ENCODE measurements at places on chromosomes 2 and 18.

- no peak for DNase-seq
These were observed 118.5 kb downstream of the RPIA start for GRCh38 chr2:88810017-88810416.

- DNase-seq, result no peak
These were observed 40.0 kb upstream of the MCM6 start for GRCh38 chr2:135916207-135916606.

- peak; percentile 65 for DNase-seq
These were observed at the start of gene TNFRSF11A for GRCh38 chr18:62324917-62325805. Gene TNFRSF11A, plus strand, starts transcription at chr18:62325310. Its CDS starts 43 bp downstream, at chr18:62325353.

DNA sequence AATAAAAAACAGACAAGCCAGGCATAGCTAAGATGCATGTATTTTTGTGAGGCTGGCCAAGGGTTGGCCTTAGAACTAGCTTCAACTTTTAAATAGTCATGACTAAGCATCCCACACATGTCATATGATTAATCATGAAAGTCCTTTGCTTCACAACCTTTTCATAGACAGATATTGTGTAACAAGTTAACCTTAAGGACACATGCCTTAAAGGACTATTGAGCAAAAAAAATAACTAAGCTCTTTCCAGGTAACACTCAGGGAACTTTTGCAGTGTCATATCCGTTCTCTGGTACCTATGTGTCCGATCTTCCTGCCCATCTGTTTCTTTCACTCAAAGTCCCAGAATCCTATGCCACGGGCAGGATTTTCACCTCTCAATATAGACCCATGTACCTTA is 498.4 kb downstream of the STK39 start:
- DNase-seq, result no peak

DNA sequence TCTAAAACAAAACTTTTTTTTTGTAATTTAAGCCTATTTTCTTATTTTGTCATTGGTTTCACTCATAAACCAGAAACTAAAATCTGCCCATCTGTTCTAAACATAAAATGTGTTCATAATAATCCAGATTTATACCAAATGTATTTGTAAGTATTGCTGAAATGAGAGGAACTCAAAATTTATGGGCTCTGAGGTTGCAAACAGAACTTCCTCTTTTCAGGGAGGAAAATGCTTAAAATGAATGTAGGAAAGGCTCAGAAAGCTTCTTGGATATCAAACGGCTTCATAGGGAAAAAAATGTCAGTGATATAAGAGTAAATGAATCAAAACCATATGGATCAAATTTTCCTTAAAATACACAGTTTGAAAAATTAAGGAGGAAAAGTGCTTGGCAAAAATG is 83.9 kb downstream of the PAX3 start:
- DNase-seq, result no peak

- no peak for DNase-seq
These were observed 5.7 kb downstream of the CEP68 start for GRCh38 chr2:65061910-65062339.

DNA sequence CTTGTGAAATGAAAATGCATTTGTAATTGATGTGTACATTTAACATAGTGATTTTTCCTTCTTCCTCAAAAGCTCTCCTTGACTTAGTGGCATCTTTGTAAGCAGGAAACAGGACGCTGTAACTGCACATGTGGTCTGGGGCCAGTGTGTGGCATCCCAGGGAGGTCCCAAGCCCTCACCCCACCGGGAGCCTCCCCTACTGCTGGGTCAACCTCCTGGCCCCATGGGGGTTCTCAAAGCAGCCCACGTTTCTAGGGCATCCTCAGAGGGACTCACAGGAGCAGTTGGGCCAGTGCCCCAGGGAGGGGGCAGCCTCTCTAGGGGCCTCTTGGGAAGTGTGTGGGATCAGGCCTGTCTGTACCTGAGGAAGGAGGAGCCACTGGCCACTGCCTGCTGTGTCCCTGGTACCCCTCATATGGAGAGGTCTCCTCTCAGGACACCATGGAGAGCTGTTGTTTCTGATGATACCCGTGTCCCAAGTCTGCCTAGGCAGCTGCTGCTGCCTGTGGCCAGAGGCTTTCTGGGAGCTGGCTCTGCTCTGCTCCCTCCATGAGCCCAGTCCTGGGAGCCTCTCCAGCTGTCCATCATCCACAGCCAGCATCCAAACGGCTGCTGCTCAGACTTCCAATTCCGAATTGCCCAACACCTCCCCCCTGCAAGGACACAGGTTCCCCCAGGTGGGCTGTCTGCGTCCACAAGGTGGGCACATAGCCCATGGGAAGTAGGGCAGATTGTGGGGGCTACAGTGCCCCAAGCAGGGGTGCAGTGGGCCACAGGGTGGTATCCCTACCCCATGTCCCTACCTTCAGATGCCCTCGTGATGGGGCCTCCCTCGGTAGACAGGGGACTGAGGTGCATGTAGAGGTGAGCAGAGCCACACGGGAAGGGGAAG is 13.4 kb downstream of the ARHGEF4 start:
- no peak for DNase-seq

GRCh38 chr2:201358684-201359083 is 1.5 kb upstream of the FLACC1 start:
- DNase-seq, result no peak

DNA sequence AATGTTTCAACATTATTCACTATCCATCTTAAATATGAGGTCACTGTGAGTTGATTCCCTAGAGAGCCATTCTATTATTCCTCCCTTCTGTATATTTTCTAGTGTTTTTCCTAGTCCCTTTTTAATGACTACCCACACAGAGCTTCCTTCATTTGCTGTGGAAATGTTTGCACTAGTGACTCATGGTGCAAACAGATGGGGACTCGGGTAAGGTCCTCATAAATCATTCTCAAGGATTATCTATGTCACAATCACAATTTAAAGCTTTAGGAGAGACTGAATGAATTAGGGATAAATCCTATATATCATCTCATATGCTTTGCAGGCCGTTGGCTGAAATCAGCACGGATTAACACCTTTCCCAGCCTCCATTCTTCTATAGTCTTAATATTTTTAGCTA is 159.6 kb downstream of the DCC start:
- no peak for DNase-seq

GRCh38 chr2:136000502-136000901 is 15.1 kb upstream of the DARS1 start:
- DNase-seq, result peak; percentile 14

GRCh38 chr2:110796716-110797301 is 64.4 kb downstream of the ACOXL start:
- DNase-seq, result no peak

GRCh38 chr18:67813380-67814028 is 297.0 kb upstream of the DSEL start:
- no peak for DNase-seq

- DNase-seq, result peak; percentile 59
These were observed 3.0 kb downstream of the CNNM4 start for GRCh38 chr2:96763511-96764252.

- peak; percentile 45 for DNase-seq
These were observed 3.4 kb upstream of the RTP5 start for GRCh38 chr2:241865957-241866789.

- DNase-seq, result no peak
These were observed 4.8 kb downstream of the STON1 start for GRCh38 chr2:48534781-48535180.

GRCh38 chr2:149331023-149331400 is 625 bp downstream of the LYPD6 start:
- no peak for DNase-seq

GRCh38 chr2:3433776-3434400 is 54.4 kb downstream of the TRAPPC12 start:
- no peak for DNase-seq

- no peak for DNase-seq
These were observed 174.9 kb downstream of the ETAA1 start for GRCh38 chr2:67571785-67572718.

- no peak for DNase-seq
These were observed 7.7 kb upstream of the ARID5A start for GRCh38 chr2:96528700-96529375.

DNA sequence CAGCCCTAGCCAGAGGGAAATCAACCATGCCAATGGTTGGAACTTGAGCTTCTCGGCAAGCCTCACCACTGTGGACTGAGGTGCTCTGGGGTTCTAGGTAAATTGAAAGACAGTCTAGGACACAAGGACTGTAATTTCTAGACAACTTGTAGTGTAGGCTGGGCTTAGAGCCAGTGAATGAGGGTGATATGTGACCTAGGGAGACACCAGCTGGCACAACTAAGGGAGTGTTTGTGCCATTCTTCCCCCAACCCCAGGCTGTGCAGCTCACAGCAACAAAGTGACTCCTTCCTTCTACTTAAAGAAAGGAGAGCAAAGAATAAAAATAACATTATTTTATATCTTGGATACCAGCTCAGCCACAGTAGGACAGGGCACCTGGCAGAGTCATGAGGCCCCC is 1690.7 kb upstream of the TMEFF2 start:
- no peak for DNase-seq

- DNase-seq, result no peak
These were observed 64.7 kb upstream of the KLF7 start for GRCh38 chr2:207230261-207231105.

DNA sequence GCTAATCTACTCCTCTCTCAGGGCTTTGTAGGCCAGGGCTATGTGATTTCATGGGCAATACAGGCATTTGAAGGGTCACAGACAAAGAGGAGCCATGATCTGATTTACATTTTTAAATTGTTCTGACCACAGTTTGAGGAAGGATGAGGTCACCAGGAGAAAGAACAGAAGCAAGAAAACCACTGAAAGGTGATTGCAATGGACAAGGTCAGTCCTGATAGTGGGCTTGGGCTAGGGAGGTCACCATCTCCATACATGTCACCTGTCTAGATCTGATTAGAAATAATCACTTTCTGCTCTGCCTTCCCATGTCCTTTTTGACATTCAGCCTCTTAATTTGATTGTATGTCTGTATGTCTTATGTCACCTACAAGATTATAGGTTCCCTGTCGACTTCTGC is 248.9 kb upstream of the CWC22 start:
- no peak for DNase-seq

- DNase-seq, result no peak
These were observed 67.4 kb upstream of the PNPT1 start for GRCh38 chr2:55761024-55761423.

- DNase-seq, result no peak
These were observed 86.9 kb downstream of the CLHC1 start for GRCh38 chr2:55144922-55145820.

- DNase-seq, result no peak
These were observed 166.0 kb upstream of the VWC2L start for GRCh38 chr2:214244847-214245246.

GRCh38 chr18:374721-375168 is 106.9 kb upstream of the THOC1 start:
- no peak for DNase-seq

DNA sequence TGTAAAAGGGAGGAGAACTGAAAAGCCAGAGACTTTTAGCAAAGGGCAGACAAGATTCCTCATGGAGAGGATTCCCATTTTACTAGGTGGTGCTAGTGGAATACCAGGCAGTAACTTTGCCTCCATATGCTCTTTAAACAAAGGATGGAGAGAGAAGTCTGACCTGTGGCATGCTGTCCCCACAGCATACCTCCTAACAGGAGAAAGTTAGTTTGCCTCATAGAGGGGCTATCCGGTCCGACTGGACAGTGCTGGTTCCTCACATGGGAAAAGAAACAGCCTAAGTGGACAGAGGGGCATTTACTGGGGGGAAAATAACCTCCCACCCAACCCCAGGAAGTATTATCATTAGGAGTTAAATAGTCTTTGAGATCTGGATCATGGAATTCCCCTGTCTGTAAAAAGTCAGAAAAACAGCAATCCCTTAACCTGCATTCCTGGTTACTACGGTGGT is 31.6 kb upstream of the GMCL1 start:
- peak; percentile 55 for DNase-seq

DNA sequence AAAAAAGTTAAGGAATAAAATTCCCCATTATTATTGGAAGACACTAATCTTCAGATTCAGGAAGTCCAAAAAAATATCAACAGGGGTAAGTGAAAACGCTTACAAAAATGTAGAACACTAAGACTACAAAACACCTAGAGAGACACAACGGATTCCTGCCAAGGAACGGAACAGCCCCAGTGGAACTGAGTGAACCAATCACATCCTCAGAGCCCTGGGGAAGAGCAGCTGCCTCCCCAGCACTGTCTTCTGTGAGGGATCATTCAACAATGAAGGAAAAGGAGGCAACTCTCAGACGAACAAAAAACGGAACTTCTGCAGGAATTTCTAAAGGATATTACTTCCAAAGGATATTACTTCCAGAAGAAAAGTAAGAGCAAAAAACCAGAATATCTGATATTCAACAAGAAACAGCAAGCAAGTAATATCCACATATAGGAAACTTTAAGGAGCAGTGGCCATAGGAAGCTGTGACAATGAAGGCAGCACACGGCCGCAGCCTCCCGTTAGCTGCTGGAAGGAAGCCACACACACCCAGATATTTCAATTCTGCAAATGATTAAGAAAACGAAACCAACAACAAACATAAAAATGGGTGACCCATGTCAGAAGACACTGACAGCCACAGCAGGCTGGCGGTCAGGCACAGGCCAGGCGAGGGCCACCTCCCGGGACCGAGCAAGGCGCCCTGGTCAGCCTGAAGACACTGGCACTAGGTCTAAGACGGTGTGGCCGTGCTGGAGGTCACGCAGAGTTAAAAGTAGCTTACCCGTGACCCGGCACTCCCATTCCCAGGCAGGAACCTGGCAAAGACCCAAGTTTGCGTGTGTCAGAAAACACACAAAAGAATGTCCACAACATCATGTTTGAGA is 81.8 kb downstream of the HDAC4 start:
- no peak for DNase-seq

DNA sequence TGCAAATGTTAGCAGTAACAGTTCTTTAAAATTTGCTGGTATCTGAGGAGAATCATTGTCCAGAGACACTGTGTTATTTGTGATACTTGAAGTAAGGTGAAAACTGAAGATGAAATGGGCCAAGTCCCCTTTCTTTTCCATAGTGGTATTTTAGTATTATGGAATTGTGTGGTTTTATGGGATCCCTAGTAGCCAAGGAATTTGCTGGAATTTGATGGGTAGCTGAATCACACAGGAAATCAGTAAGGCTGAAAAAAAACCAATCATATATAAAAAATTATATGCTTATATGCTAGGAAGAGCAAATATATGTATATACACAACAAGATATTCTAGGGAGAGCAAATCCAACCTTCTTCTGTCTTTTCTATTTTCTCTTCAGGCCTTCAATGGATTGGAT is 54.2 kb upstream of the TACR1 start:
- DNase-seq, result no peak

GRCh38 chr18:27996801-27997272 is 180.1 kb downstream of the CDH2 start:
- no peak for DNase-seq

DNA sequence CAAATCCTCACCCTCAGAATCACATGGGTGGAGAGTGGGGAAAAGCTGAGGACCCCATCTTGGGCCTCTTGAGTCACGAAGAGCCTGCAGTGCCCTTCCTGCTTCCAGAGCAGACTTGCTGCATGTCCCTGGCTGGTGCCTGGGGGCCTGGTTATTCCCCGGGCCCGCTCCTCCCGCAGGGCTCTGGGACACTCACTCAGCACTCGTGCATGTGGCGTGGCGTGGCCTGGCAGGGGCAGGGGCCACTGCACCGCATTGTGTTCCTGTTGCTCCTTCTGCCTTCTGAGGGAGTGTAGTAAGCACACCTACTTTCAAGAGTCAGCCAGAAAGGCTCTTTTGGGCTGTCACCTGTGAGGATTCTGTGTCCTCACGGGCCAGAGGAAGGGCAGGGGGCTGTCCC is 17.4 kb upstream of the MZT2A start:
- no peak for DNase-seq

- no peak for DNase-seq
These were observed 167.3 kb downstream of the ASXL3 start for GRCh38 chr18:33745151-33745795.
